ENCODE measurements at places on chromosomes 16 and 17.

DNA sequence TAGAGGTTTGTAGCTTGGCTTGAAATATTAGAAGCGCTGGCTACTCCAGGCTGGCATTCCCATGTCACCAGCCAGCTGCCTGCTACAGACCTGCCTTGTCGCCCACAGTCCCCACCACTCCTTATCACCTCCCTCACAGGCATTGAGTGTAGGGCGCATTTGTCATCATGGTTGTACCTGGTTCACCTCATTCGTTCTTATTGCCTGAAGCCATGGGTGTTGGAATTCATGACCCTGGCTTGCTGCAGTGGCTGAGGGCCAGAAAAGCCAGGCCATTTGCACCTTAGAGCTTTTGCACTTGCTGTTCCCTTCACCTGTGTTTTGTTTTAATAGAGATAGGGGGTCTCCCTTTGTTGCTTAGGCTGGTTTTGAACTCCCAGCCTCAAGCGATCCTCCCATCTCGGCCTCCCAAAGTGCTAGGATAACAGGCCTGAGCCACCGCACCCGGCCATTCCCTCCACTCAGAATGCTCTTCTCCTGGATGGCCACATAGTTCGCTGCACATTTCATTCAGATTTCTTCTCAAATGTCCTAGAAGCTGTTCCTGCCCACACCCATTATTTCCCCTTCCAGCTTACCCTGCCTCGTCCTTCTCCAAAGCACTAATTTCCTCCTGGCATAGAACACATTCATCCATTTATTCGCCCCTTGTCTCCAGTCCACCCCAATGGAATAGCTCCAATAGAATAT lies 97.6 kb downstream of the C16orf78 start:
- DNase-seq: no peak

- no peak for DNase-seq
Measured at GRCh38 chr17:20189302-20189701, 180.1 kb downstream of the SPECC1 start.

- DNase-seq: no peak
Measured at GRCh38 chr16:85462714-85463611, 150.2 kb upstream of the GSE1 start.

DNA sequence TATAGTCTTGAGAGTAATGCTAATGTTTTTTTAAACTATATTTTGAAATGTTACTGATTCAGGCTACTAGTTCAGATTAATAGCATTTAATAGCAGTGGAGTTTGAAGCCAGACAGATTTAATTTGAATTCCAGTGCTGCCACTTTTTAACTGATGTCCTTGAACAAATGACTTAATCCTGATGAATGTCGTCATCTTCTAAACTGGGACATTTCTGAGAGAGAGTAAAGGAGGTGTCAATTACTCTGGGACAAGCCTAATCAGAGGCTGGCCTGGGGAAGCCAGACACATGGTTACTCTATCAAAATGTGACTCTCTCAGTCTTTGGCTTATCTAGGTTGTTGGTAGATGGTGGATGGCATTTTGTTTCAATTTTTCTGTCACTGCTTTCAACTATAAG lies 246.7 kb downstream of the HS3ST3A1 start:
- DNase-seq: no peak

- DNase-seq: no peak
Measured at GRCh38 chr16:50573279-50573678, 25.1 kb downstream of the NKD1 start.

- no peak for DNase-seq
Measured at GRCh38 chr17:42087736-42088705, 10.3 kb downstream of the ZNF385C start.

DNA sequence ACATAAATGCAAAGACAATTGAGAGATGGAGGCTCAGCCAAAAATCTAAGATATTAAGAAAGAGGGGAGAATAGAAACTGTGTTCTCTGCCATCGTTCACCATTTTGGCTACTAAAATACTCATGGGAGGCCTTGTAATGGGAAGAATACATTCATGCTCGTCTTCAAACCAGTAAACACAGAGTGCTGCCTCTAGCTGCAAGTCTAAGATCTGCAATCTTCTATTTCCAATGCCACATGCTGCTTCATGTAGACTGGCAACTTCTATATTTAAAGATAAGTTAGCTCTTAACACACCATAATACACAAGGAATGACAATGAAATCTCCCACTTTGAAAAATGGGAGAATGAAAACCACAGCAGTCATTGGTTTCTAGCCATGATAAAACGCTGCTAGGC lies 387.3 kb downstream of the HS3ST3B1 start:
- no peak for DNase-seq

Measured in naive thymus-derived CD8-positive, alpha-beta T cell (primary cell).